ENCODE measurements at places on chromosomes 11 and 22.
A peak's percentile ranks its signal among the peaks of the same experiment; 100 is the strongest.

DNA sequence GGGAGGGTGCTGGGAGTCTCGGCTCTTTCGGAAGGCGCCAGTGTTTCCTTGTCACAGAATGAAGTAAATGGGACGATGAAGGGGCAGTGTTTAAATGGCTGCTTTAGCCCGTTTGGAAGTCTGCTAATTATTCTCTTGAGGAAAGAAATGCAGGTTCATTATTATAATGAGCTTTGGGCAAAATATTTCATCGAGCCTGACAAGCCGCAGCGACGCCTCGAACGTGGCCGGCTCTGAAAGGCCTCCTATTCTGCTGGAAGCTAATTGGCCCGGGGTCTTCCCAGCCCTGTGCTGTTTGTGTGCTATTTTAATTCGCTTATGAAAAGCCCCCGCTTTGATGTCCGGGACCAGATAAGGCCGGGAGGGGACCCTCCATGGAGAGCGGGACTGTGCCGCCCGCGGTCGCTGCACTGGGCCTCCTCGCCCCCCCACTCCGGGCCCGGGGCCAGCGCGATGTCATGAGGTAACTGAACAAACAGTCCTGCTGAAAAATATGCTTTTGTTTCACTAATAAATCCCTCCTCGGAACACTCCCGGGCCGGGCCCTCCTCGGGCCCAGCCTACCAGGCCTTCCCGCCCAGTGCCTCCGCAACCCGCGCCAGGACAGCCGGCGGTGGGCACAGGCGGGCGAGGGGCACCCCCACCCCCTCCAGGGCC lies 78.4 kb downstream of the CDKN1C start:
- no peak for DNase-seq

DNA sequence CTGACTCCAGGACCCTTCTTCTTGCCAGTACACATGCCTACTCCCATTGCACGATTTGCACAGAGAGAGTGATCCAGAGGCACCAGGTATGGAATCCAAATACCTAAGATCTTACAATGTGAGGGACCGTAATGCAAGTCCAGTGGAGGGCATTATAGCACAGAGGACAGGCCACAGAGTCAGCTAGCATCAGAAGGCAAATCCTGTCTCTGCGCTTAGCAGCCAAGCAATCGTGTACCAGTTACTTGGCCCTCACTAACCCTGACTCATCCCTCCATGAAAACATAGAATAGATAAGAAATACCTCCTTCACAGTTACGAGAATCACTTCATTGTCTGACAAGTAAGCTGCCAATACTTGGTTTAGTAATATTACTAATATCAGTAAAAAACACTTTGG lies 69.7 kb upstream of the SLC6A5 start:
- no peak for DNase-seq

- DNase-seq = no peak
Measured at GRCh38 chr11:116376547-116376946, 396.2 kb downstream of the BUD13 start.

GRCh38 chr22:32175683-32176644 lies 16.9 kb upstream of the C22orf42 start:
- DNase-seq = no peak

- DNase-seq = no peak
Measured at GRCh38 chr11:82986446-82986845, 84.9 kb downstream of the DDIAS start.

- no peak for DNase-seq
Measured at GRCh38 chr22:43550672-43551071, 138.9 kb downstream of the MPPED1 start.

DNA sequence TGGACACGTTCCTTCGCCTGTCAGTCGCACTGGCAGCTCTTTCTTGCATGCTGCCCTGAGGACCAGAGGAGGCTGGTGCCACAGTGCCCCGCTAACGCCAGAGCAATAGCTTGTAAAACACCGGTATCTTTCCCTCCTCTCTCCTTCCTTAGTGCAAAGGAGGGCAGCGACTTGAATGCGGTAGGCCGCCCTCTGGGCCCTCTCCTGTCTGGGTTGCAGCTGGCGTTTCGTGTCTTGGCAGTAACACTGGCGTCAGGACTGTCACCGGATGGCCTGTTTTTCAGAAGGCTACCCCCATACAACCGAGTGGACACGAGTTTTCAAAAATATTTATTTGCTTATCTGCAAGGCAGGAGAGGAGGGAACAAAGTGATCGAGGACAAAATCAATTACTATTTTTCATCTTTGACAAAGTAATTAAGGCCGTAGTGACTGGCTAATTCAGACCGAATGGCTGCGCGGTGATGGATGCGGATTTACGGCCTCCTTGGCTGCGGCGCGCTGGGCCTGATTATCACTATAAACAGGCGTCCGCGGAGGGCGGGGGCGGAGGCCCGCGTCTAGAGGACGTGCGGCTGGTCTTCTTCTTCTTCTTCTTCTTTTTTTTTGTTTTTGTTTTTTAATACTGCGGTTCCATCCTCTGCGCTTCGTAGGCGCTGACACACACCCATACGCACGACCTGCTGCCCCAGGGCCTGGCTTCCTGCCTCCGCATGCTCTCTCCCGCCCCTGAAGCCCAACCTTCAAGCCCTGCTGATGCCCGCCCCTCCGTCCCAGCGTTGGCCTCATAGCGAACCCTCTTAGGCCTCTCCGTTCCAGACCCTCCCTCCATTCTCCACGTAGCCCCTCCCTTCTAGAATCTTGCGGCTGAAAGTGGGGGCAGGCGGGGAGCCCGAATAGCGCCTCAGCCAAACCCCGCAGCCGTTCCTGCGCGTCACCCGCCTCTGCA lies 2.9 kb upstream of the SLC6A5 start:
- DNase-seq = no peak

GRCh38 chr22:22712666-22713365 lies 68.4 kb downstream of the GGTLC2 start:
- DNase-seq = no peak

- no peak for DNase-seq
Measured at GRCh38 chr11:58968251-58968711, 29.0 kb downstream of the GLYATL1 start.

- DNase-seq = no peak
Measured at GRCh38 chr11:108398439-108398838, 68.9 kb downstream of the C11orf65 start.

- DNase-seq = no peak
Measured at GRCh38 chr11:72426103-72426757, 8.1 kb downstream of the CLPB start.

DNA sequence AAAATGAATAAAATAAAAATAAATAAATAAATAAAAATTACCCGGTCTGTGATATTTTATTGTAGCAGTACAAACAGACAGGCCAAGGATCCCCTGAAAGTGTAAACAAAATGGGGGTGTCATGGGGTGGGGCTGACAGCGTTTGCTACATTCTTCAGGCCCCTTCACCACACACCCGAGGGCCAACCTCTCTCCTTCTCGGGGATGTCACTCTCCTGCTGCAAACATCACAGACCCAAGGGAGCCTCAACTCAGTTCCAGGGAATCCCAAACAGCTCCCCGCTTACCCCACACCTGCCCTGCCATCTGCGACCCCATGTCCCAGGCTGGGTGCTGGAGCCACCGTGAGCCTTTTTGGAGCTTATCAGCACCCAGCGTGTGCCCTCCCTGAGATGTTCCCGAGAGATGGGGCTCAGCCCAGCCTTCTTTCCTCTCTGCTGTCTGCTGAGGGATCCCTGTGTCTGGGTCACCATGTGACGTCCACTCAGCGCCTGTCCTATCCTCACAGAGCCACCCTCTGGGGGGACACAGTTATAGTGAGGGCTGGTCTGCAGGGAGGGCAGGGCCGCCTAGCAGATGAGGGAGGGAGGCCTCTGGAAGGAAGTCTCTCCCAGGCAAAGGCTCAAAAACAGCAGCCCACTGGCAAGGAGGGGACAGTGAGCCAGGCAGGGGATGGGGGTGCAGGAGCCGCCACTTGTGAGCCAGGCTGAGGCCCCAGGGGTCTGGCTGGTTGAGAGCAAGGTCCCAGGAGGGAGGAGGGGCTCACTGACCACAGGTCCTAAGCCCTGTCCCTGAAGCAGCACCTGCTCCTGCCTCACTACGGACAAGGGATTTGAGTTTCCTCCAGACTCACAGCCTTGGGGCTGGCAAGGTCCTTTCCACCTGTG lies 1041.6 kb downstream of the BRD1 start:
- DNase-seq = no peak

DNA sequence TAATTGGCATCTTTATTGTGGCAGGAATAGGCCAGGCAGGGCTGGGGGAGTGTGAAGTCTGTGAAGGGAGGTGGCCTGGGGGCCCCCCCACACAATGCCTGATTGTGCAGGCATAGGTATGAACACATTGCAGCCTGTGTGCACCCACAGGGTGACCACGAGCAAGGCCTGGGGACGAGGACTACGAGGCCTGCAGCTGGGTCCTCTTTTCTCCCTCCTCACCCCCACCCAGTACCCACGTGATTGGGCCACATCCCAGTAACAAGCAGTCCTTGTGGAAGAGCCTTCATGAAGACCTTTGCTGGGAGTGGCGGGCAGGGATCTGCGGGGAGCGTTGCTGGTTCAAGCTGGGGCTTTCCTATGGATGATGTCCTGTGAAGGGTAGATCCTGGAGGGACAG lies 29.3 kb downstream of the ZBTB16 start:
- no peak for DNase-seq

GRCh38 chr11:67285541-67286498 lies 3.3 kb upstream of the ANKRD13D start:
- DNase-seq = no peak

GRCh38 chr11:65424205-65425104 lies 1.9 kb downstream of the NEAT1 start:
- peak; percentile 68 for DNase-seq

GRCh38 chr22:37747080-37747714 lies 50.3 kb downstream of the TRIOBP start:
- DNase-seq = peak; percentile 76

- DNase-seq = peak; percentile 12
Measured at GRCh38 chr11:19025481-19026406, 34.8 kb downstream of the MRGPRX2 start.

DNA sequence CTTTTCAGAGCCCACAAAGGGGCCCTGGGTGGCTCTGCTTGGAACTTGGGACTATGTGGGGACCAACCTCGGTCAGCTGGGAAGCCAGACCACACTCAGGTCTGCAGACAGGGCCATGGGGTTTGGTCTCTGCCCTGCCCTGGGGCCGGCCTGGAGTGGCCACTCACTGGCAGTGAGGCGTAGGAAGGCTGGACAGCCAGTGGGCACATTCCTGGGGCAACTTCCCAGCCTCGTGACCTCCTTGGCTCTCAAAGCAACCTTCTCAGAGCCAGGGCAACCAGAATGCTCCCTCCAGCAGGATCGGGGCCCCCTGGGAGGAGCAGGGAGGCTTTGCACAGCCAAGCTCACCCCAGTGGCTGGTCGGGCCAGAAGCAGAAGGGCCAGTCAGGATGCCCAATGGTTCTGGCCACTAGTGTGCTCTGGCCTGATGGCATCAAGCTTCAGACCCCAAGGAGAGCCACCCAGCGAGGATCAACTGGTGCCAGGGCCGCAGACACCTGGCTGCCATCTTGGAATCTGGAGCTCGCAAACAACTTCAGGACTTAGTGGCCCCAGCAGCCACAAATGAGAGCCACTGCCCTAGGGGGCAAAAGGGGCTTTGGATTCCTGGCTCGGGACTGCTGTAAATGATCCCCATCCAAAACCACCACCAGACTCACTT lies 87.1 kb downstream of the MYEOV start:
- no peak for DNase-seq

- no peak for DNase-seq
Measured at GRCh38 chr11:78647266-78647915, 72.7 kb upstream of the NARS2 start.

GRCh38 chr11:207863-208180 lies 314 bp downstream of the RIC8A start:
- peak; percentile 87 for DNase-seq

DNA sequence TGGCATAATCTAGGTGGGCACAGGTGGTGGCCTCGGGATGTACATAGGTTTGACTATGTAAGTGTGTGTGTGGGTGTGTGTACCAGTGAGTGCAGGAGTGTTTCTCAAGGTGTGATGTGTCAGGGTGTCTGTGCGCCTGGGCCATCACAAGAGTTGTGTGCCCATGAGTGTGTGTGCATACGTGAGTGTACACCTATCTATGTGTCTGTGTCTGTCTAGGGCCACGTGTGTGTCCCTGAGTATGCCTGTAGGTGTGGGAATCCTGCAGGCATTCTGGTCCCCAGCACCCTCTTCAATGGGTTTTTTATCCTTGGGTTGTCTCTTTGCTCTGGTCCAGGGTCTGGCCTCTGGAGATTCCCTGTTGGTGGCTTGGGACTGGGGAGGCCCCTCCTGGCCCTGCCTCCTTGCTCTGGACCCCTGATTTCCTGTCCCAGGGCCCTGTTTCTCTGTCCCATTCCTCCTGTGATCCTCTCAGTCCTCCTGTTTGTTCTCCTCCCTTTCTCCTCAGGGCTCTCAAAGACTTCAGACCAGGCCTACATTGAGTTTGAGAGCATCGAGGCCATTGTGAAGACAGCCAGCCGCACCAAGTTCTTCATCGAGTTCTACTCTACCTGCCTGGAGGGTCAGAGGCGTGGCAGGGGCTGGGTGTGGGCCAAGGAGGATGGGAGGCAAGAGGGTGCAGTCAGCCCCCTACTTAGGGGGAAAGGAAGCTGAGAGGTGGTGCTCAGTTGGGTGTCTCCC lies 9.4 kb downstream of the INPPL1 start:
- no peak for DNase-seq

GRCh38 chr11:9799886-9800285 lies 136.0 kb downstream of the SWAP70 start:
- DNase-seq = no peak

DNA sequence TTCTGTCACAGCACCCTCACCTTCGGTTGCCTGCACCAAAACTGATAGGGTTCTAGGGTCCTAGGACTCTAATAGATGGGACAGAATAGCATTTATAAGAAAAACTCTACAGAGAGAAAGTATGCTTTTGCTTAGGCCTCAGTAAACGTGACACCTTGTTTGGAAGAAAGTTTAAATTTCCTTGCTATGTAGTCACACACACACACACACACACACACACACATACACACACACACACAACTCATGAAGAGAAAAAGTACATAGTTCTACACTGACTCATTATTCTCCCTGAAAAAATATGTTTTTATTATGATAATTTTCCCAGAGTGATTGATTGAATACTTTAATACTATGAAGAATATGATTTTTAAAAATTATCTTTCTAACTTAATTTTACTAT lies 220.8 kb upstream of the SNX19 start:
- DNase-seq = no peak

DNA sequence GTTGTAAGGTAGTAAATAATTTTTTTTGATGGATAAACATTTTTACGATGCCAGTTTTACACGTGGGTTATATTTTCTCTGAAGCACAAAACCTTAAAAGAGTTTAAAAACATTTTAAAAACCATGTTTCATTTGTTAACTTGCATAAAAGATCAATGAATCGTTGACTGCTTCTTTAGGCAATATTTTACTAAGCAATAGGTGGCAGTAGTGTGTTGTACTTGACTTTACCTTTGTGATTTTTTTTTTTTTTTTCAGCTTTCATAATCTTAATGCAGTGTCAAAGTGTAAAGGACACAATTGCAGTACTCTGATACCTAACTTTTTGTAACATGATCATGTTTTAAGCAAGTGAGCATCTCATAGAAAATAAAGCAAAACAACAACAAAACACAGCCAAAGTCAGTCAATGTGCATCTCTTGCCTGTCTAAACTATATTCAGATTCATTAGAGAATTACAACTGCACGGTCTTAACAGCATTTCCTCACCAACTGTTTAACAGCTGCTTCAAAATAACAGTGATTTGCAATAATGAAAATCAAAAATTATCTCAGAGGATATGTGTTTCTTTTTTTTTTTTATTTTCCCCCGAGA lies 27.7 kb downstream of the DNAJC24 start:
- peak; percentile 36 for DNase-seq
